ENCODE measurements at places on chromosomes 4 and X.

GRCh38 chrX:119375561-119375960, 23.6 kb upstream of the SLC25A43 start:
- no peak for DNase-seq

DNA sequence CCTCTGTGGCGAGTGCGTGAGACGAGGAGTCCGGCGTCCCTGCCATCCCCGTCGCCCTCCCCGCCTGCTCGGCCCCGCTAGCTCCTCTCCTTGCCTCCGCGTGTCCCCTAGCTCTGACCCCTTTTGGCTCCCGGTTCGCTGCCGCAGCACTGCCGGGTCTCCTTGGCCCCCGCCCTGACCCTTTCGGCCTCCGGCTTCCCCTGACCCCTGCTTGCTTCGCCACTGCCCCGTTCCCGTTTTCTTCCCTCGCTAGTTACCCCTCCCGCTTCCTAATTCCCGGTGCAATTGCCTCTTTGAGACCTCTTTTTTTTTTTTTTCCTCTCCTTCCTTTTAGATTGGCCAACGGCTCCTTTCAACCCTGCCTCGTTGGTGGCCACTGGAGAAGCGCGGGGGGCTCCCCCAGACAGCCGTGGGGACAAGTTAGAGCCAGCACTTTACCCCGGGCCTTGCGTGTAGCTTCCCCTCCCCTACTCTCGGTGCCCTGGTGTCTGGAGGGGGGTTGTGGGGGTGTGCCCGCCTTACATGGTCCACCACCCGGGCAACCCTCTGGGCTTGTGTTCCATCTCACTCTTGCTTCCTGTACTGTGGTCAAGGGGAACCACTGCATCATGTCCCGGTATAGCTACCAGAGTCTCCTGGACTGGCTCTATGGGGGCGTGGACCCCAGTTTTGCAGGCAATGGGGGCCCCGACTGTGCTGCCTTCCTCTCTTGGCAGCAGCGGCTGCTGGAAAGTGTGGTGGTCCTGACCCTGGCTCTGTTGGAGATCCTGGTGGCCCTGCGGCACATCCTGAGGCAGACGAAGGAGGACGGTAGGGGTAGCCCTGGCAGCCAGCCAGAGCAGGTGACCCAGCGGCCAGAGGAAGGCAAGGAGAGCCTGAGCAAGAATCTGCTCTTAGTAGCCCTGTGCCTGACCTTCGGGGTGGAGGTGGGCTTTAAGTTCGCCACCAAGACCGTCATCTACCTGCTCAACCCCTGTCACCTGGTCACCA, 548 bp downstream of the TMEM164 start:
- DNase-seq: peak; percentile 18

DNA sequence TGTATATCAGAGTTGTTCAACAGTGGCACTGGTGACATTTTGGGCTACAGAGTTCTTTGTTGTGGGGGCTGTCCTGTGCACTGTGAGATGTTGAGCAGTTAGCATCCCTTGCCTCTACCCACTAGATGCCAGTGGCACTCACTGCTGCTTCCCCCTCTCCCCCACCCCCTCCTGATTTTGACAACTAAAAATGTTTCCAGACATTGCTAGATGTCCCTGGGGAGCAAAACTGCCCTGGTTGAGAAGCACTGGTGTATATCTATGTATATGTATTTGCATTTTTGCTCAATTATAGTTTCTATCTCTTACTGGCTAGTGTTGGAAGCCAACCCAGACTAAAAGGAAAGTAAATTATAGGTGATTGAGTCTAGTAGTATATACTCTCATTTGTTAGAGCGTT, 2.4 kb downstream of the TMEM131L start:
- DNase-seq: no peak

DNA sequence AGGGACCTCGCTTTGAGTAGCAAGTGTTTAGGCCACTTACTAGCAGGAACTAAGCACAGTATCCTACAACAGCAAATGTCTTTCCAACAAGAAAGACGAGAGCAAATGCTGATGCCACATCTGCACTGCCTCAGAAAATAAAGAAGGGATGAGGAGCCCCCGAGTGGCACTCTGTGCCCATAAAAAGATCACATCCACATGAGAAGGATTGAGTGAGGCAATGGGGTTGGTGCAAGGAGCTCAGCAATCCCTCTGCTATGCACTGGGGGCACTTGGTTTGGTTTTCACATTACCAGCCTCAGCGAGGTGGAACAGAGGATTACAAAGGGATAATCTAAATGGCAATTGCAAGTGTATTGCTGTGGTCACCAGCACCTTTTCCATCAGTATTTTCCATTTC, 252.8 kb upstream of the SLC7A11 start:
- no peak for DNase-seq

GRCh38 chr4:17528551-17529165, 13.7 kb downstream of the CLRN2 start:
- no peak for DNase-seq

DNA sequence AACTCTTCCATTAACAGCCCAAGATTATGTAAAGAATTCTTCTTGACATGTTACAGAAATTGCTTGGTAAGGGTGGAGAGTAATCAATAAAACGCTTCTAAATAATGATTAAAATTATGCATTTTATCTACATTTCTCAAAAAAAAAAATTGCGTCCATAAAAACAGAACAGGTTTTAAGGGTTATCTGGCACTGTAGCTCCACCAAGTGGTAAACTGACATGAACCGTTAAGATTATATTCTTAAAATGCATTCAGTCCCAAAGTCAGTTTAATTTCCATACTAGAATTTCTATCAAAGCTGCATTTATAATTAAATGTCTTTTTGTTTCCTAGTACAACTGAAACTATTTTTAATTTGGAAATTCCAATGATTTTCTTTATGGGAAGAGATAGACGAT, 214.0 kb upstream of the UGT8 start:
- no peak for DNase-seq
